ENCODE measurements at places on chromosomes 12 and 14.

GRCh38 chr14:89572596-89573398, 155.8 kb upstream of the FOXN3 start:
- no peak for DNase-seq

- DNase-seq: no peak
Measured at GRCh38 chr14:101855958-101856357, 94.4 kb downstream of the PPP2R5C start.

GRCh38 chr14:63435838-63436237, 107.3 kb downstream of the PPP2R5E start:
- peak; percentile 22 for DNase-seq

DNA sequence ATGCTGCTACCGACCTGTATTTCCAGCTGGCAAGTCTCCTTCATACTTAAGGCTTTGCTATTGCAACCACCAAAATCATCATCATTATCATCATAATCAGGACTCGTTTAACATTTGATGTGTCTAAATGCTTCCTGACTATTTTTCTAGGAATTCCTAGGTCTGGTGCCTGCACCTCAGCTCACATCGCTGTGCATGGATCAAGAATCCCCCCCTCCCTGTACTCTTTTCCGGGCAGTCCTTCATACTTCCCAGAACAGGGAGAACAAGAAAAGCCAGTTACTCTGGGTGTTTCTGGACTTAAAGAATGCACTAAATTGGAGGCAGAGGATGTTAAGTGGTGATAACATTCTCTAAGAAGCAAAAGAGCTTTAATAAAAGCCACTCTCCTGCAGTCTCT, 9.4 kb downstream of the ERP27 start:
- no peak for DNase-seq

DNA sequence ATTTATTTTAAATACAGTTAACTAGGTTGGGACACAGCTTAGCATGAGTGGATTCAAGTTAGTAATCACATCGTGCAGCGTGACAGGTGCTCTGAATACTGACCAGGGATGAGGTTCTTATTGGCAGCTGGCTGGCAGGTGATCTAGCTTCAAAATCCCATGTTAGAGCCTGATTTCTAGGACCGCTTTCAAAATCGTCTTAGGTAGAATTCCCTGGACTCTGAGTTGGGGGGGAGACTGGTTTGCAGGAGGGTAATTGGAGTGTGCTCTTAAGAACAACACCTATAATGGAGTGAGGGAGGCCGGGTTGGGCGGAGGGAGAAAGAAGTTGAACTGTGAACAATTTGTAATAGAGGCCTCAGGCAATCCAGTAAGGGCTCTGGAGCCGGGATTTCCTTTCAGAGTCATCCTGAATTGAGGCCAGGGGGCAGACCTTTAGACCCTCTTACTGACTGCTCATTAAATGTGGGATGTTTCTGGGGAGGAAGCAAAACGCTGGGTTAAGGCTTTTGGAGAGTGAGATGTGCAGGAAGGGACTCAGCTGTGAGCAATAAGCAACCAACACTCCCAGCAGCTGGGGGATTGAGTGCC, 874 bp upstream of the YARS2 start:
- no peak for DNase-seq

DNA sequence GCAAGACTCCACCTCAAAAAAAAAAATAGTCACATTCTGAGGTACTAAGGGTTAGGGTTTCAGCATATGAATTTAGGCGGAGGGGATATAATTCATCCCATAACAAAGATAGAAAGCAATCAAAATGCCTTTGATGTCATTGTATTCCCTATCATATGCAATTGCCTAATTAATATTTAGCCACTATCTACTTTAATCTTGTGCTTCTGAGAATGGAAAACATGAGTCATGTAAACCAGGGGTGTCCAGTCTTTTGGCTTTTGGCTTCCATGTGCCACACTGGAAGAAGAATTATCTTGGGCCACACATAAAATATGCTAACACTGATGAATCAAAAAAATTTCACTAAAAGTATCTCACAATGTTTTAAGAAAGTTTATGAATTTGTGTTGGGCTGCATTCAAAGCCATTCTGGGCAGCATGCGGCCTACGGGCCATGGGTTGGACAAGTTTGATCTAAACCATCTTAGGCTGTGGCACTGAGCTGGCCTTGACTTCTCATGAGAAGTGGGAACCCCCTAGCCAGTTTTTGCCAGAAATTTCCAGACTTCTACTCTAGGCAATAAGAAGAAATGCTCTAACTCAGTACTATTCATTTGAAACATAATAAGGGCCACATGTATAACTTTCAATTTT, 219.8 kb downstream of the PTPRO start:
- DNase-seq: no peak

- no peak for DNase-seq
Measured at GRCh38 chr14:68401855-68402254, 391.0 kb downstream of the ZFP36L1 start.

DNA sequence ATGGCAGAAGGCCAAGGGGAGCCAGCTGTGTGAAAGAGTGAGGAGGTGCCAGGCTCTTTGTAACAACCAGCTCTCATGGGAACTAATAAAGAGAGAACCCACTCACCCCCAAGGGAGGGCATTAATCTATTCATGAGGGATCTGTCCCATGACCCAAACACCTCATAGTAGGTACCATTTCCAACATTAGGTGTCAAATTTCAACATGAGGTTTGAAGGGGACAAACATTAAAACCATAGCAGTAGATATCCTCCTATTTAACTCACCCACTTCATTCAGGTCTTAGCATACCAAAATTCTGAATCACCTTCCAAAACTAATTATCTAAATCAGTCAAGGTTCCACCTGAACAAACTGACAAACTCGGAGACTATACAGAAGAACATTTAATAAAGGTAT, 75.3 kb downstream of the PPFIA2 start:
- no peak for DNase-seq

DNA sequence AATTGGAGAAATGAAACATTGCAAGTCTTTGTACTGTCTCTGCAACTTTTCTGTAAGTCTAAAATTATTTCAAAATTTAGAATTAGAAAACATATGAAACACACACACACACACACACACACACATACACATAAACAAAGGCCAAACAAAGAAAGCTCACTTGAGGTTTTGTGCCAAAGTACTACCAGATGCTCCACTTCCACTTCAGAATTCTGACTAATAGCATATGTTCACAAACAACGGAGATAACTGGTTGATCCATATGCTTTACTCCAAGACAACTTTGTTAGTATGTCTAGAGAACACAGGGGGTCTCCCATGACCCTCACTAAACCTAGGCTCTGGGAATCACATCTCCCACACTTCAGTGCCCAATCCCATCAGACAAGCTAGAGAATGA, 133.8 kb upstream of the CLEC14A start:
- DNase-seq: no peak

DNA sequence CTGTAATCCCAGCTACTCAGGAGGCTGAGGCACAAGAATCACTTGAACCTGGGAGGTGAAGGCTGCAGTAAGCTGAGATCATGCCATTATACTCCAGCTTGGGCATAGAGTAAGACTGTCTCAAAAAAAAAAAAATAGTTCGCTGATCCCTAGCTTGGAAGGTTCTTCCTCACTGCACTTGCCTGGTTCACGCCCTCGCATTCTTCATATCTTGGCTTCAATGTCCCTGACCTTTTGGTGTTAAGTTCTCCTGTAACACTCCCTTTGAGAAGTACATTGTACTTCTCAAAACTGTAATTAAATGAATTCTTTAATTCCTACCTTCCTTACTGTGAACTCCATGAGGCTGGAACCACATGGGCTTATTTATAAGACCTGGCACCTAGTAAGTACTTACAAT, 16.5 kb upstream of the TPCN1 start:
- no peak for DNase-seq

GRCh38 chr14:55739967-55740648, 160.1 kb downstream of the KTN1 start:
- DNase-seq: no peak

GRCh38 chr14:105532735-105533141, 6.4 kb downstream of the TMEM121 start:
- peak; percentile 8 for DNase-seq

GRCh38 chr12:112939761-112940381, 1.6 kb downstream of the OAS3 start:
- DNase-seq: no peak

DNA sequence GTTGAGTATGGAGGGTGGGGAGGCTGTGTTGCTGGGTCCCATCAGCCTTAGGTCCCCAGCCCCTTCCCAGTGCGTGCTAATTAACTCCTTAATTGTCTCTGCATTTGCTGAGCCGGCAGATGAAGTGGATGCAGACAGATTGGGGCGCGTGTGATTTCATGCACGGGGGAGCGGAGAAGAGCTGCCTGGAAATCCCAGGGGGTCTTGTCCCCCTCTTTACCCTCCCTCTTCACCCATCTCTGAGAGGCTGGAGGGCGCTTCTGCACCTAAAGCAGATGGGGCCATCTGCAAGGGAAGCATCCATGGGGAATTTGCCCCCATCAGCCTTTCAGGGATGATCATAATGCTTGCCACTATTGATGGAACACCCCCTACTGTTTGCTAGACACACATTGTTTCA, 4.4 kb upstream of the ASIC1 start:
- no peak for DNase-seq

DNA sequence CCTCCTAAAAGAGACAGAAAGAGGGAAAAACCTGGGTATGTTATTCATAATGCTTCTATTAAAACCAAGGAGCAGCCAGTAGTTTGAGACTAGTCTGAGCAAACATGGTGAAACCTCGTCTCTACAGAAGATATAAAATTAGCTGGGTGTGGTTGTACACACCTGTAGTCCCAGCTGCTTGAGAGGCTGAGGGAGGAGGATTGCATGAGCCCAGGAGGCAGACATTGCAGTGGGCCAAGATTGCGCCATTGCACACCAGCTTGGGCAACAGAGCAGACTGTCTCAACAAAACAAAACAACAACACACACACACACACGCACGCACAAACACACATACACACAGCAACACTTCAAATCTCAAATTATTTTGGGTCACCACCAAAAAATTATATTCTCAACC, 27.8 kb downstream of the HECTD4 start:
- no peak for DNase-seq

DNA sequence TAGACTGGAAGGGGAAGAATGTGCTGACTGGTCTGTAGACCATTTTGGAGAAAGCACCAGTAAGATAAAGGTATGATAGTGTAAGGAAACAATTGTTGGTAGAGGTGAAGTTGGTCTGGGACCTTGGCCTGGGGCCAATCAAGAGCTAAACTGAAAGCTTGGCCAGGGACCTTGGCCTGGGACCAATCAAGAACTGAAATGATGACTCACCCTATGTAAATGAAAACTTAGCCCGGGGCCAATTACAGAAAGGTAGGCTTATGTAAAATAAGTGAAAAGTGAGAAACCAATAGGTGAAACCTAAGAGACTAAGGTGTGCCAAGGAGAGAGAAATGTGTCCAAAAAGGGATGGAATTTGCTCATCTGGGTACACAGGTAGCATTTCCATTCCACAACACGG, 776.0 kb downstream of the C12orf50 start:
- DNase-seq: no peak

DNA sequence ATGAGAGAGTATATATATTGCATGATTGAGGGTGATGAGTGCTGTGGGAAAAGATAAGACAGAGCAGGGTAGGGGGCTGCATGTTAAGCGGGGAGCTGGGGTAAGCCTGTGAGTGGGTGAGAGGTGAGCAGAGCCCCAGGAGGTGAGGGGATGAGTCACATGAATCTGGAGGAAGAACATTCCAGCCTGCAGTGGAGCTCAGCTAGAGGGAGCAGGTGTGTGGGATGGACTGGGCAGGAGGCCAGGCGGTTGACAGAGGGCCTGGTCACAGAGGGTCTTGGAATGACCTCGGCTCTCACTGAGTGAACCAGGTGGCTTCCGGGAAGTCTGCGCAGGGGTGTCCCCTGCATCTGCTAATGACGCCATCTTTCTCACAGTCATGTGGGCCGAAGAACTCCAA, 44.4 kb downstream of the GIT2 start:
- DNase-seq: peak; percentile 79

GRCh38 chr12:46439793-46440511, 67.4 kb upstream of the SLC38A2 start:
- DNase-seq: no peak

DNA sequence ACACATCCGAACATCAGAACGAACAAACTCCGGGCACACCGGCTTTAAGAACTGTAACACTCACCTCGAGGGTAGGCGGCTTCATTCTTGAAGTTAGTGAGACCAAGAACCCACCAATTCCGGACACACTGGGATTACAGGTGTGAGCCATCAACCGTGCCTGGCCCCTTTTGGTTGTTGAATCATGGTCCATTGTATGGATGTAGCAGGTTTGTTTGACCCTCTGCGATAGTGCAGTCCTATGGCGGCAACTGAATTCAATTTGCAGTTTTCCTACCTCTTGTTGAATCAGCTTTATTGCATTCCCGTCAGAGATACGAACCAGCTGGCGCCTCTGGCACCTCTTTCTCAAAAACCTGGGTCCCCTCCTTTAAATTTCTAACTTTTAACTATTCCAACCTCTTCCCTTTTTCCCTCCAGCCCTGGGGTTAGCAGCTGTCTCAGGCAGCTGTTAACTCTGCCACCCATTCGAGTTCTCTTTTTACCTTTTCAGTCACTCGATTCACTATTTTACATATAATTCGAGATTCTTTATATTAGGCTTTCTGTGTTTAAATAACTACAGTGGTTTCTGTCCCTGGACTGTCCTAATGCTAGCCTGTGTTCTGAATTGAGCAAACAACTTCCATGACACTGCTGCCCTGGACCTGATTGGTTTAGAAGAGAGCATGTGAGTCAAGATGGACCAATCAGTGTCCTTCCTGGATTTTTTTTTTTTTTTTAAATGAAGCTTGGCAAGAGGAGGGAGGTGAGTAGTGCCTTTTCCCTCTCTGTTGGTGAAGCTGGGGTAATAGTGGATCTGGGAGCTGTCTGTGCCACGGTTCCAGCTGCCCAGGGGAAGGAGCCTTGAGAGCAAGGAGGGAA, 261.5 kb downstream of the PCNX1 start:
- no peak for DNase-seq

DNA sequence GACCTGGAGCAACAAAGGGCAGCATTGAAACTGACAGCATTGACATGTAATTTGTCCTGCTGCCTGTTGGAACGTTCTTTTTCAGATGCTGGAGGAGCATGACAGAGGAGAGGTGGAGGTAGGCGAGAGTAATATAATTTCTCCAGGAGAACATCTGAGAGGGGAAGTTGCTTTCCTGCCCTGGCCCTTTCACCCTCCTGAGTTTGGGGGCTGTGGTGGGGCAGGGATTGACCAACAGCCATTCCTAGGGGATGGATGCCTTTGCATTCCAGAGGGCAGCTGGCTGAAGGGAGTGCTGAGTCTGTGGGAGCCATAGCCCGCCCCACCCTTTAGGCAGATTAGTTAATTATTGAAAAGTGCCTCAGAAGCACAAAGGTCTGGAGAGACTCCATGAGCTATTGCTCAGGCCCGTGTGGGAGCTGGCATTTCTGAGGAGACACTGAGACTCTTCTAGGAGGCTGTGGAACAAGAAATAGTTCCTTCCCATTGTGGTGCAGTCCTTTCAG, 73.5 kb downstream of the ARF6 start:
- DNase-seq: no peak

DNA sequence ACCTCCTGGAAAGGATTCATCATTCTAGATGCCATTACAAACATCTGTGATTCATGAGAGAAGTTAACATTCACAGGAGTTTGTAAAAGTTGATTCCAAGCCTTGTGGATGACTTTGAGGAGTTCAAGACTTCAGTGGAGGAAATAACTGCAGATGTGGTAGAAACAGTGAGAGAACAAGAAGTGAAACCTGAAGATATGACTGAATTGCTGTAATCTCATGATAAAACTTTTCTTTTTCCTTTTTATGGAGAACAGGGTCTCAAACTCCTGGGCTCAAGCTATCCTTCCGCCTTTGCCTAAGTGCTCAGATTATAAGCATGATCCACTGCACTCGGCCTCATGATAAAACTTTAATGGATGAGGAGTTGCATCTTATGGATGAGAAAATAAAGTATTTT, 64.5 kb upstream of the GTF2A1 start:
- no peak for DNase-seq
